H1 (cell line): ENCODE measurements at places on chromosomes 2 and 18. TPM values are rescaled to one million over a fixed set of nuclear protein-coding genes. Genes with fewer than 3 reads are reported as not detected.

Gene DPYSL5
- total RNA-seq = 16.3 and 16.4 TPM in 2 replicates

Gene GTF3C2
- 118 and 129 TPM in 2 replicates for total RNA-seq

- DNase-seq = no peak
Observed at GRCh38 chr2:153953761-153954160, 82.0 kb downstream of the GALNT13 start.

DNA sequence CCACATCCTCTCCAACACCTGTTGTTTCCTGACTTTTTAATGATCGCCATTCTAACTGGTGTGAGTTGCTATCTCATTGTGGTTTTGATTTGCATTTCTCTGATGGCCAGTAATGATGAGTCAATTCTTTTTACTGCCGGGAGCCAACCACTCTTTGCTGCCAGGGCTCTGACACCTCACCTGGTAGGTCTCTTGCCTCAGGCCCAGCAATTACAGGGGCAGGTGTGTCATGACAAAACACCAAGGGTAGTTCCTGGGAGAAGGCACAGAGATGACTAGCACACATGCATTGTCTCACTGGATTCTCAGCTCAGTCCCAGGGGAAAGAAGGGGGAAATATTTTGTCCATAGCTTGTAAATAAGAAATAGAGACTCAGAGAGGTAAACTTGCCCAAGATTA is 122.3 kb downstream of the CHST9 start:
- no peak for DNase-seq

- no peak for DNase-seq
Observed at GRCh38 chr18:39019989-39020388, 1454.4 kb upstream of the CELF4 start.

Gene LCT
- 0.06 and 0.11 TPM in 2 replicates for total RNA-seq

DNA sequence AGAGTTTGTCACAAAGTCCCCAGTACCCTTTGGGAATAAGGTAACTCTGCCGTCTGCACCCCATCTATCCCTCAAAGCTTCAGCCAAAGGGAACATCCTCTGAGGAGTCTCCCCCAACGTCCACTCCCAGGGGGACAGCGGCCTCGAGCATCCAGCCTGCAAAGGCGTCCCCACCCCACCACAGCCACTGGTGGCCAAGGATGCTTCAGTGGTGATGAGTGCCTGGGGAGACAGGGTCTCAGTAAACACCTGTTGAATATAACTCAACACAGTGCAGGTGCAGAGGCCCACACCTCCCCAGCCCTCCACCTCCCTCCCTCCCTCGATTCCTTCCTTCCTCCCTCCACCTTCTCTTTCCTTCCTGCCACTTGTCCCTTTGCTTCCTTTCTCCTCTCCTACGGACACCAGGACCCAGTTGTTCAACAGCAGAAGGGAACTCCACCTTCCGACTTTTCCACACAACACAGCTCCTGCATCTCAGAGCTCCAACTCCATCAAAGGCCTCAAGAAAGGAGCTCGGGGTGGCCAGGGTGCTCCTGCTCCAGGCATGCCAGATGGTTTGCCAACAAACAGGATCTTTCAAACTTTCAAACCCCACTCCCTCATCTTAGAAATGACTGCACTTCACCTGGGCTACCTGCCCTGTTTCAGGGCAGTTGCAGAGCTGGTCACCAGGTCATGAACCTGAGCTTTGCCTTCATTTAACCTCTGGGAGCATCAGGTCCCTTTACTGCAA is 87.8 kb upstream of the SNTG2 start:
- no peak for DNase-seq

DNA sequence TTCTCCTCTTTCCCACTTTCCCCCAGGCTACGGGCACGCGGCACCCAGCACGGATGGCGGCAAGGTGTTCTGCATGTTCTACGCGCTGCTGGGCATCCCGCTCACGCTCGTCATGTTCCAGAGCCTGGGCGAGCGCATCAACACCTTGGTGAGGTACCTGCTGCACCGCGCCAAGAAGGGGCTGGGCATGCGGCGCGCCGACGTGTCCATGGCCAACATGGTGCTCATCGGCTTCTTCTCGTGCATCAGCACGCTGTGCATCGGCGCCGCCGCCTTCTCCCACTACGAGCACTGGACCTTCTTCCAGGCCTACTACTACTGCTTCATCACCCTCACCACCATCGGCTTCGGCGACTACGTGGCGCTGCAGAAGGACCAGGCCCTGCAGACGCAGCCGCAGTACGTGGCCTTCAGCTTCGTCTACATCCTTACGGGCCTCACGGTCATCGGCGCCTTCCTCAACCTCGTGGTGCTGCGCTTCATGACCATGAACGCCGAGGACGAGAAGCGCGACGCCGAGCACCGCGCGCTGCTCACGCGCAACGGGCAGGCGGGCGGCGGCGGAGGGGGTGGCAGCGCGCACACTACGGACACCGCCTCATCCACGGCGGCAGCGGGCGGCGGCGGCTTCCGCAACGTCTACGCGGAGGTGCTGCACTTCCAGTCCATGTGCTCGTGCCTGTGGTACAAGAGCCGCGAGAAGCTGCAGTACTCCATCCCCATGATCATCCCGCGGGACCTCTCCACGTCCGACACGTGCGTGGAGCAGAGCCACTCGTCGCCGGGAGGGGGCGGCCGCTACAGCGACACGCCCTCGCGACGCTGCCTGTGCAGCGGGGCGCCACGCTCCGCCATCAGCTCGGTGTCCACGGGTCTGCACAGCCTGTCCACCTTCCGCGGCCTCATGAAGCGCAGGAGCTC is 35.4 kb downstream of the KCNK3 start:
- DNase-seq = no peak

Gene ANO7
- 6.5 and 6.9 TPM in 2 replicates for total RNA-seq

GRCh38 chr2:11013196-11013595 is 101.5 kb downstream of the KCNF1 start:
- DNase-seq = no peak

GRCh38 chr2:70321370-70321769 is 19.5 kb upstream of the FAM136A start:
- no peak for DNase-seq

DNA sequence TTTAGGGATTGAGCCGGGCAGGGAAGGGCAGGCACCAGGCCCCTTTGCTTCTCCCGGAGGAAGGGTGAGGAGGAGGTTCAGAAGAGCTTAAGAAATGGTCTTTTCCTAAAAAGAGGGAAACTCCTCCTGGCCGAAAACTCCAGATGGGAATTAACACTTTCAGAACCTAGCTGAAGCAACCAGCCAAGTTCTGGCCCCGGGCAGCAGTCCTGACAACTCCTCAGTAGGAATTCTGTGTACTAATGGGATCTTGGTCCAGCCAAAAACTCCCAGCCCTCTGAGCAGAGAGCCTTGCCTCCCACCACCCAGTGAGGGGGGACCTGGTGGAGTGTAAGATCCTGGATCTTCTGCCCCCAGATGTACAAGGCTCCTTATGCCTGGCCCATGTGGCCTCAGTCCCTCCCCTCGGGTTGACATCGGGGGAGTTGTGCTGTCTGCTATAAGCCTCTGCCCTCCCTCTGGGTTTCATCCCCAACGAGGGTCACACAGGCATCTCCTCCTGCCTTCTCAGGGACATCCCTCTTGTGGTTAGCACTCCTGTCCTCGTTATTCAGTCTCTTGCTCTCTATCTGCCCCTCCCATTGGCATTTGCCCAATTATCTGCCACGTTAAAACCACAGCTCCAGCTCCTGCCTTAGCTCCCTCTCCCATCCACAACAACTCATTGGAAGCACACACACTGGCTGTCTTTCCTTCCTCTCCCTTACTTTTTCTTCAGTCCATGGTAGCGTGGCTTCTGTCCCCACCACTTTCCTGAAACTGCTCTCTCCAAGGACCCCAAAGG is 184.6 kb downstream of the CYP26B1 start:
- DNase-seq = no peak

DNA sequence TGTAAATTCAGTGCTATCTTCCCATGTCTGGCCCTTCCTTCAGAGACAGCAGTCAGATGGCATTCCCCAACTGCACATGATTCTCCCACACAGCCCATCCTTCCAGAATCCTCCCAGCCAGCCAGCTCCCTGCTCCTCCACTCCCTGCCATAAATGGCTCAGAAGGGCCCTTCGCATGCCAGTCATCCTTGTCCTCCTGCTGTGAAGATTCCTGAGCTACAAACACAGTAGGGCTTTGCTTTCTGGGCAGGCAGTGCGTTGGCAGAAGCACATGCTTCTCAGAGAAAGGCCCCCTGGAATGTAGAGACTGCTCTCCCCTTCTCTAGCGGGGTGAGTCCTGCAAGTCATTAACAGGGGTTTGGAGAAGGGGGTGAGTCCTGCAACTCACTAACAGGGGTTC is 71.9 kb downstream of the TEX51 start:
- no peak for DNase-seq

GRCh38 chr2:152322222-152322621 is 12.8 kb upstream of the FMNL2 start:
- DNase-seq = no peak

Gene POTEI
- 0.19 and 0.20 TPM in 2 replicates for total RNA-seq

- no peak for DNase-seq
Observed at GRCh38 chr2:33145459-33145858, 198.7 kb downstream of the LTBP1 start.

DNA sequence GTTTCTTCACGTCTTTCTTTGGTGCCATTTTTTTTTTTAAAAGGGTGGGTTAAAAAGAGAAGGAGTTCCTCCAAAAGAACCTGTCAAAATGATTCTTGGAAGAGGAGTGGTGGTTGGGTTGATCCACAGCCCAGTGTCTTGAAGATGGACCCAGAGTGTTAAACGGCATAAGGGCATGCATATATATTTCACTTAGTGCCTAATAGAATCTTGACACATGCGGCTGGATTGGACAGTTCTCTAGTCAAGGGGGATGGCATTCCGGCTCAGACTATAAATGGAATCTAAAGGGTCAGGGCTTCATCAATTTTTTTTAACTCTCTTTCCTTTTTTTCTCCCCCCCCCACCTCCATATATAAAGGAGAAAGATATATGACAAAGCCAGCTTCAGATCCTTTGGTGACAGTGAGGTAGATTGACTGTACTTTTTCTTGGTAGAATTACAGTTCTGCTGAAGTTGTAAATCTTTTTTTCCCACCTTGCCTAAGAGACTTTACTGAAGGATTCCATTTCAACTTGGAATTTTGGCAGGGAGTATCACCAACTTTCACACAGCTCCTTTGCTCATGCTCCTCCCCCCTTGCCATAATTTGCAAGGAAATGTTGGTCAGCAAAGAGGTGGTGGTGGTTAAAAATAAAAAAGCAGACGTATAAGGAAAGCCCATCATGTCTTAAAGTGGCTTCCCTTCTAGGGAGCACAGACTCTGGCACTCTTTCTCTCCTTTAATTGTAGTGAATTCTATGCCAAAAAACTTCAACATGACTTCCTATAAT is at the start of gene MYL1:
TSS of gene MYL1 (minus strand) at position 160 of the 774 bp plus-strand sequence. CDS start at position 28, 132 bp downstream.
- DNase-seq = no peak

Gene SLC8A1
- total RNA-seq = 3.2 and 3.6 TPM in 2 replicates

- no peak for DNase-seq
Observed at GRCh38 chr18:26082475-26082874, 7.9 kb downstream of the SS18 start.

Gene TMEM87B
- total RNA-seq = 7.2 and 9.6 TPM in 2 replicates

GRCh38 chr2:84649487-84650142 is 133.3 kb downstream of the DNAH6 start:
- DNase-seq = no peak

Gene DIPK1C
- not detected in 2 replicates for total RNA-seq

GRCh38 chr2:182916417-182916816 is 50.0 kb upstream of the FRZB start:
- no peak for DNase-seq

- no peak for DNase-seq
Observed at GRCh38 chr2:241499146-241499965, 9.0 kb downstream of the STK25 start.

- no peak for DNase-seq
Observed at GRCh38 chr18:44765456-44765855, 84.8 kb downstream of the SETBP1 start.

- no peak for DNase-seq
Observed at GRCh38 chr2:74849228-74849892, 15.4 kb downstream of the HK2 start.

- no peak for DNase-seq
Observed at GRCh38 chr18:23924813-23925212, 89.7 kb upstream of the TTC39C start.

GRCh38 chr2:190500054-190500502 is 34.4 kb downstream of the NEMP2 start:
- DNase-seq = no peak

DNA sequence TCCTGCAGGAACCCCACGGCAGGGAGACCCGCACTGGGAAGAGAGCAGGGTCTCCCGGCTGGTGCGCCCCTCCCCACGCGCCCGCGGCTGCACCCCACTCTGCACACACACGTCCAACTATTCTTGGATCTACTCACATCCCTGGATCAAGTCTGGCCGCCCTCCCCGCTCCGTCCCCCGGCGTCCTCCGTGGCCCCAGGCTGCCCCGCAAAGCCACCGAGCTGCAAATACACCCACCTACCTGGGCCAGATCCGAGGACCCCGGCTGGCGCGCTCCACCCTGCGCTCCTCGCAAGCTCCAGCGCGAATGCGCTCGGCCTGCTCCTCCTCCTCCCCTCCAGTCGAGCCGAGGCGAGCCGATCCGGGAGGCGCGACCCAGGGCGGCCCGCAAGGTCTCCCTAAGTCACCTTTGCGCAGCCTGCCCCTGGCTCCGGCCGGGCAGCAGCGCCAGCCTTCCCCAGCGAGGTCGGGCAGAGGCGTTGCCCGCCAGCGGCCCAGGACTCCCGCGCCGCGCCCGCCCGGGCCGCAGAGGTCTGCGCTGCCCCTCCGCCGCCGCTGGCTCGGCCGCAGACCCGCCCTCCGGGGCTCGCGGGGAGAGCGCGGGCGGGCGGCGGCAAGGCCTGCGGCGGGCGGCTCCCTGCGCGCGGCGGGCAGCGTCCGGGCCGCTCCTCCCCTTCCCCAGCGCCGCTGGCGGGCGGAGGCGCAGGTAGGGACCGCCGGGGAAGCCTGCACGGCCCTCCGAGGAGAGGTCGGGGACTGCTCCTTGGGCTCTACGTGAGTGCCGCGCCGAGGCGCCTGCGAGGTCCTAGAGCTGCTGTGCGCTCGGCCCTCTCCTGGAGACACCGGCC is 126.0 kb downstream of the OSBPL1A start:
- peak; percentile 66 for DNase-seq

Gene DNAJC27
- total RNA-seq = 3.7 and 4.5 TPM in 2 replicates

DNA sequence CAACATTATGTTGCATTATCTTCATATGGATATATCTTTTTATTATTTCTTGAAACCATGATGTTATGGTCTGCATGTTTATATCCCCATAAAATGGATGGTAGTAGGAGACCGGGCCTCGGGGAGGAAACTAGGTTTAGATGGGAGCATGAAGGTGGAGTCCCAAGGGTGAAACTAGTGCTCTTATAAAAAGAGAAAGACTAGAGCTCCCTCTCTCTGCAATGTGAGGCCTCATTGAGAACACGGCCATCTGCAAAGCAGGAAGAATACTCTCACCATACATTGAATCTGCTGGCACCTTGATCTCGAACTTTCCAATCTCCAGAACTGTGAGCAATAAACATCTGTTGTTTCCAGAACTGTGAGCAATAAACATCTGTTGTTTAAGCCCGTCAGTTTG is 64.0 kb downstream of the NXPH2 start:
- no peak for DNase-seq

Gene HAAO
- 2.5 and 3.2 TPM in 2 replicates for total RNA-seq

GRCh38 chr18:13376841-13377351 is 158.3 kb downstream of the LDLRAD4 start:
- DNase-seq = no peak

Gene ABCG8
- not detected in 2 replicates for total RNA-seq

DNA sequence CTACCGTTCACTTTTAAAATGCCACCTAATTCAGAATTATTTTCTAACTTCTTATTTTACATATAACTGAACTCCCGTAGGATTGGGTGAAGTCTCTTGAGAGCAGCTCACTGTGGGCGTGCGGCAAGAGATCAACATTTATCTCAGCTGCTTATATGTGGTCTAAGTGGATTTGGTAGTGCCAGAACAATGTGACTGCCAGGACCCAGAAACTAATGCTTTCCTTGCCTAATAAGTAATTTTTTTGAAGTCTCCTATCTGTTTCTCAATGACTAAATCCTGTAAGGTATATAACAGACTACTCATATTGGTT is 11.2 kb upstream of the NFE2L2 start:
- no peak for DNase-seq
